ENCODE measurements at places on chromosomes 11 and 22.

GRCh38 chr22:23414727-23415489 lies 165.2 kb downstream of the IGLL1 start:
- H3K27ac ChIP-seq: no peak overlapping the region
- no peak for DNase-seq
- H3K4me3 ChIP-seq: no peak overlapping the region
- H3K27me3 ChIP-seq: peaks cover 2% of the 10 kb centered on the region

DNA sequence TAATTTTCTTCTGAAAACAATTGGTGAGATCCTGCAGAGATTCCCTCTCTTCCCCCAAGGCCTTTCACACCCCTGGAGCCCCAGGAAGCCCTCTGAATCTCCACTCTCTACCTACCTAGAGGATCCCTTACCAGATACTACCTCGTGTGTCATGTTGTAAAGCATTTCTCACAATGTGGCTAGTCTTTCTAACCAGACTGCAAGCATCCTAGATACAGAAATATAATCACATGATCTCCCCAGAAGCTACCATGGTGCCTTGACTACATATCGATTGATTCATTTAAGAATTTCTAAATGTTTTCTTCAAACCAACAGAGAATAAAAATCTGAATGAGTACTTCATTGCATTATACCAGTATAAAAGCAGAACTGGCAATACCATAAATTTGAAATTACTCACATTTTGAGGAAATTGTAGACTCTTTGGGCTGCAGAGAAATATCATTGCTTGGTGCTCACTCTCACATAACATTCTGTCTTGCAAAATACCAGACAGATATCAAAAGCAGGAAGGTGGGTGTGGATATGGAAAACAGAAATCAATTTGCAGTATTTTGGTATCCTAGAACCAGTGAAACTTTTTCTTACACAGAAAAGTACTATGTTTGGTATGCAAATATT lies 113.5 kb downstream of the MAML2 start:
- H3K36me3 ChIP-seq: peaks cover 16% of the 10 kb centered on the region
- H3K27me3 ChIP-seq: no peaks in the 10 kb centered on the region
- H3K27ac ChIP-seq: peak overlapping the region; percentile 65
- H3K4me3 ChIP-seq: no peak overlapping the region
- DNase-seq: no peak
- peaks cover 47% of the 10 kb centered on the region for H3K4me1 ChIP-seq

DNA sequence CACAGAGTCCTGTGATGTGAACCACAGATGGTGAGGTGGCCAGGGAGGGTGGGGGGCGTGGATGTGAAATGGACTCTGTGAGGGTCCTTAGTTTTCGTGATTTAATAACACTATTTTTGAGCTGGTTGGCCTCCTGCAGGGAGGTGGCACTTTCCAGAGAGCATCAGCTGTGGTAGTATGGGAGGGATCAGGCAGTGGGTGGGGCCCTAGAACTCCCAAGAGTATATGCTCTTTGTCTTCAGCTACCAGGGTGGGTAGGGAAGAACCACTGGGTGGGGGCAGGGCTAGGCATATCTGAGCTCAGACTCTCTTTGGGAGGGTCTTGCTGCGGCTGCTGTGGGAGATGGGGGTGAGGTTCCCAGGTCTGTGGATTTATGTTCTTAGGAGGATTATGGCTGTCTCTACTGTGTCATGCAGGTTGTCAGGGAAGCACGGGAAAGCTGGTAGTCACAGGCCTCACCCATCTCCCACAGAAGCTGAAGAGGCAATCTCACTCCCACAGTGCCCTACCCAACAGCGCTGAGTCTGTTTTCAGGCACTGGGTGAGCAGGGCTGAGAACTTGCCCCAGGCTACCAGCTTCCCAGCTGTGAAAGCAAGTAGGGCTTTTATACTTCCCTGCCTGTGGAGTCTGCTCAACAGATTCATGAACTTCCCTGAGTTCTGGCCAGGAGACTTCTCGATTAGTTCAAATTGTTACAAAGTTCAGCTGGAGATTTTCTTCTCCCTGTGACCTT lies 47.9 kb upstream of the SNX19 start:
- H3K27ac ChIP-seq: no peak overlapping the region
- no peaks in the 10 kb centered on the region for H3K27me3 ChIP-seq
- no peak for DNase-seq
- no peaks in the 10 kb centered on the region for H3K36me3 ChIP-seq
- no peak overlapping the region for H3K4me3 ChIP-seq

- H3K36me3 ChIP-seq: no peaks in the 10 kb centered on the region
- no peak overlapping the region for H3K4me3 ChIP-seq
- H3K27ac ChIP-seq: no peak overlapping the region
- H3K27me3 ChIP-seq: no peaks in the 10 kb centered on the region
Observed at GRCh38 chr22:29701155-29701999, 18.4 kb upstream of the CABP7 start.

DNA sequence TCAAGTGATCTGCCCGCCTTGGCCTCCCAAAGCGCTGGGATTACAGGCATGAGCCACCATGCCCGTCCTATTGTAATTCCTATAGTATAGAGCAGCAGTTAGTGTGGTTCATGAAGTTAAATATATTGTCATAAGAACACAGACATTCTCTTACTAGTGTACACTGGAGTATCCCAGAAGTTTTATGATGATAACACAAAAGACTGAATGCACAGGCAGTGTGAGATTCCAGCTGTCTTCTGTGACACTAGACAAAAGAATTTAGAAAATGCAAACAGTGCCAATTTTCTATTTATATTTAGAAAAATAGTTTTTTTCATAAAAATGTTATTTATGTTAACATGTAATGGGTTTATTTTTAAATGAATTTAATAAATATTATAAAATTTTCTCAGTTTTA lies 39.4 kb upstream of the RBX1 start:
- no peaks in the 10 kb centered on the region for H3K27me3 ChIP-seq
- no peak overlapping the region for H3K27ac ChIP-seq
- no peak overlapping the region for H3K4me3 ChIP-seq
- no peaks in the 10 kb centered on the region for H3K4me1 ChIP-seq
- H3K36me3 ChIP-seq: peaks cover 2% of the 10 kb centered on the region

DNA sequence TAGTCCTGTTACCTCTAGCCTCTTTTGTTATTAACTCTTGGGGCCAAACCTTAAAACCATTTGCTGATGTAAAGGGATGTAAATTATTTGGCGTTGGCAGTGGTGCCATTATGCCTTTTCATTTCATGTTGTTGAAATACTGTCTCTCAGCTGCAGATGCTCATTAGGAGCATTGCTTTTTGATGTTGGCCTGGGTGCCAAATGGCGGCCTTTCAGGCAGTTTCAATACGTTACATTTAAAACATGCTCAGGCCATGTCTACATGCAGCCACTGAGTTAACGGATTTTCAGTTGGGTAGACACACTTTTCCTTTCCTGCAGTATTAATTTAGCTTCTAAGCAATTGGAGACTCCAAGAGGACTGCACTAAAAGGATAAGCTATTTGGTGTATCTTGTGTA lies 5.3 kb downstream of the NCAM1 start:
- H3K36me3 ChIP-seq: peaks cover 1% of the 10 kb centered on the region
- DNase-seq: no peak
- peaks cover 36% of the 10 kb centered on the region for H3K27me3 ChIP-seq
- H3K4me1 ChIP-seq: peaks cover 9% of the 10 kb centered on the region
- H3K27ac ChIP-seq: no peak overlapping the region
- H3K4me3 ChIP-seq: no peak overlapping the region

GRCh38 chr11:3894128-3894731 lies 38.8 kb downstream of the STIM1 start:
- H3K4me3 ChIP-seq: no peak overlapping the region
- DNase-seq: no peak
- H3K27me3 ChIP-seq: no peaks in the 10 kb centered on the region
- peaks cover 45% of the 10 kb centered on the region for H3K4me1 ChIP-seq
